ENCODE measurements at places on chromosomes 5 and 9. TPM values are rescaled to one million over a fixed set of nuclear protein-coding genes. Genes with fewer than 3 reads are reported as not detected.

DNA sequence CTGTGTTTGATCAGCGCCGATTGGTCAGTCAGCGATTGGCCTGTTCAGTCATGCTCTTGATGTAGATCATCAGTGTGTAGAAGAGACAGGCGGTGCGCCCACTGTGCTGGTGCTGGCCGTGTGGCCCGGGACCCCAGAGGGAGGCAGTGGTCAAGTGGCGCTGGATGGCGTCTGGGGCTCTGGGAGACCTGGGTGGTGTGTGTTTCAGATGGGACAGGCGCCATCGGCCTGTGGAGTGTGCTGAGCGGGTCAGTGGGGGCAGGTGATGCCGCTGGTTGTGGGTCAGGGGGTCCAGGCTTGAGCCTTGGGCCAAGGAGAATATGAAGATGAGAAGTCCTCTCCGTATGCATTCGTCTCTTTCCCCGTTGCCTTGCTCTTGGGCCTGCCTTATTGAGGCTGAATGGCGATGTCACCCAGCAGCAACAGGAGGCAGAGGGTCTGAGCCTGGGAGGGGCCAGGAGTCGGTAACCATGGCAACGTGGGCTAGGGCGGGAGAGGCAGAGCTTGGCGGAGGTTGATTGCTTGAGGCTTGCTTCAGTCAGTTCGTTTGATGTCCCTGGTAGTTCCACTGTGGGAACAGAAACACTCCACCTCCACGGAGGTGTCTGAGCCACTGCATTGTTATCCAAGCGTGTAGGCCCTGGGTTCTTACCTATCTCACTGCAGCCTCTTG, 117.8 kb upstream of the CACNA1B start:
- no peak for DNase-seq

DNA sequence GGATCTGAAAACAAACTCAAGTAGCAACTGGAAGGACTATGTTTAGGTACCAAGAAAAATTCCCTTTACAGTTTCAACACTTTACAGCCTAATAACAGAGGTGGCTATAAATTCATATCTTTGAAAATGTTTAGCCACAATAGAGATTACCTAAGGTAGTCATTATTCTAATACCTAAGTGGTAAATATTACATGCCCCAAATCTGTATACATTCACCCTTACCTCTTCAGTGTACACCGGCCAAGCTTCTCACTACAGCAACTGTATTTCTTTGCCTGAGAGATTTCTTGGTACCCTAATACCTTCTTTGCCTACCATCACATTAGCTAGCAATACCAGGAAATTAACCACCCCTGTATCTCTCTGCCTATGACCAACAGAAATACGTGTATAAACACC, 154.0 kb downstream of the RFX3 start:
- no peak for DNase-seq

DNA sequence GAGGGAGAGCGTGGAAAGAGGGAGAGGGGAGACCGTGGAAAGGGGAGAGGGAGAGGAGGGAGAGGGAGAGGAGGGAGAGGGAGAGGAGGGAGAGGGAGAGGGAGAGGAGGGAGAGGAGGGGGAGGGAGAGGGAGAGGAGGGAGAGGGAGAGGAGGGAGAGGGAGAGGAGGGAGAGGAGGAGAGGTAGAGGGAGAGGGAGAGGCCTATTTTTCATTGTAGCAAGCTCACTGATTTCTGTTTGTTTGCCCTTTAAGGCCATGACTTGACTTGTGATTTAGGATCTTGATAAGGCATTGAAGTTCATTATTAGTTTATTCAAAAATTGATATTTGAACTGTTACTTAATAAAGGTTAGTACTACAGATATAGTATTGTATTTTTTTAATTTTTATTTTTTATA, 52.4 kb downstream of the DMXL1 start:
- DNase-seq = no peak

DNA sequence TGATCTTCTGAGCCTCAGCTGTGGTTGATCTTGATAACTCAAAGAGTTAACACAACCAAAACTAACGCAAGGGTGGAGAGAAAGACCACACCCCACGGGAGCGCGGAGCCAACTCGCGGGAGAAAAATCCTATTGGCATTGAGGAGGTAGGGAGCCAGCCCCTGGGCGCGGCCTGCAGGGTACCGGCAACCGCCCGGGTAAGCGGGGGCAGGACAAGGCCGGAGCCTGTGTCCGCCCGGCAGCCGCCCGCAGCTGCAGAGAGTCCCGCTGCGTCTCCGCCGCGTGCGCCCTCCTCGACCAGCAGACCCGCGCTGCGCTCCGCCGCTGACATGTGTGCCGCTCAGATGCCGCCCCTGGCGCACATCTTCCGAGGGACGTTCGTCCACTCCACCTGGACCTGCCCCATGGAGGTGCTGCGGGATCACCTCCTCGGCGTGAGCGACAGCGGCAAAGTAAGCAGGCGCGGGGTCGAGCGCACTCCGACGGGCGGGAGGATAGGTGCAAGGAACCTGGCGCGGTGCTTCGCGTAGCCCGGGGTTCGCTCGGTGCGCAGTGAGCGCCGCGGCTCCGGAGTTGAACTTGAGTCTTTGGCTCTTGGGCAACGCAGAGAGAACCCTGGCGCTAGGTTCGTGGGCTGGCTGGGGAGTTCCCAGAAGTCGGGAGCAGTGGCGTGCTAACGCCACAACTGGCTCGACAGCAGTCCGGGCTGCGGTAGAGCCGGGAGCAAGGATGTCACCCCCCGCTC, at the start of gene GDA:
Gene GDA (plus strand): TSS at position 210 of the 745 bp plus-strand sequence. CDS start 120 bp downstream, at position 330.
- peak; percentile 82 for DNase-seq

- no peak for DNase-seq
These were observed 569.8 kb downstream of the CTNND2 start for GRCh38 chr5:11334404-11334803.

- no peak for DNase-seq
These were observed 218.8 kb upstream of the TBCA start for GRCh38 chr5:77994943-77995342.

DNA sequence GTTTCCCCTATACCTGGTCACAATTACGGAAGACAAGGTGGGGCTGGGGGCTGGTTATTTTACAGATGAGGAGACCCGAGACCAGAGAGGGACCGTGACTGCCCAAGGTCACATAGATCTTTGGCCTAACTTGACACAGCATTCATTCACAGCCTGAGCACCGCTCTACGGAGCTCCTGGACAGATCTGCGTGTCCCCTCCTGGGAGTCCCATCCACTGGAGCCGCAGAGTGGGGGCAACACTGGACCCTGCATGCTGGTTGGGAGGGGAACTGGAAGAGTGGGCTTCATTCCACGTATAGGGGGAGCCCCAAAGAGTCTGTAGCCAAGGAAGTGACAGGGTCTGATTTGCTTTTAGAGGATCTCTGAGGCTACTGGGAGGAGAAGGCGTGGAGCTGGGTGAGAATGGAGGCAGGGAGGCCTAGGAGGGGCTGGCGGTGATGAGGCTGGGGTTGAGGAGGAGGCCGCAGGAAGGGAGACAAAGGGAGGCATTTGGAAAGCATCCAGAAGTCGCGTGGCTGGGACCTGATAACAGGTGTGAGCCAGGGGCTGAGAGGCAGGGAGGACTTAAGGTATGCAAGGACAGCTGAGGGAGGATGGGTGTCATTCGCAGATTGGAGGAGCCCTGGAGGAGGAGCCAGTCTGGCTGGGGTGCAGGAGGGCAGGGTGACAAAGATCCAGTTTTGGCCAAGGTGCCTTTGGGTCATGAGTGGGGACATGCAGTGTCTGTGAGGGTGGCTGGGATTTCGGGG, 64.3 kb upstream of the IER5L start:
- DNase-seq = peak; percentile 60

DNA sequence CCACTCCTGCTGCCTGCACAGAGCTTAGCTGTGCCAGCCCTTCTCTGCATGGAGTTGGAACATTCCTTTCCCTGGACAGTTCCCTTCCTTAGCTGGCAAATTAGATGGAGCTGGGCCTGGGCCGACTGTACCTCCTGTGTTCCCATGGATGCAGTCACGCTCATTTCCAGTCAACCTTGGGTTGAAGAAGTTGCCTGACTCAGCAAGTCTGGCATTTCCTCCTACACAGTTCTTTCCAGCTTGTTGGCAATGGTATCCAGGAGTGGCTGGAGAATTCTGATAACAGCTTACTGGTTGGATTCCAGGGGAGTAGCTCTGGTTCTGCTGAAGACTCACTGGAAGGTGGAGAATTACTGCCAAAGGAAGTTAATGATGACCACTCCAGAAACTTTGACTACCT, 9.2 kb upstream of the TAF1L start:
- DNase-seq = no peak

DNA sequence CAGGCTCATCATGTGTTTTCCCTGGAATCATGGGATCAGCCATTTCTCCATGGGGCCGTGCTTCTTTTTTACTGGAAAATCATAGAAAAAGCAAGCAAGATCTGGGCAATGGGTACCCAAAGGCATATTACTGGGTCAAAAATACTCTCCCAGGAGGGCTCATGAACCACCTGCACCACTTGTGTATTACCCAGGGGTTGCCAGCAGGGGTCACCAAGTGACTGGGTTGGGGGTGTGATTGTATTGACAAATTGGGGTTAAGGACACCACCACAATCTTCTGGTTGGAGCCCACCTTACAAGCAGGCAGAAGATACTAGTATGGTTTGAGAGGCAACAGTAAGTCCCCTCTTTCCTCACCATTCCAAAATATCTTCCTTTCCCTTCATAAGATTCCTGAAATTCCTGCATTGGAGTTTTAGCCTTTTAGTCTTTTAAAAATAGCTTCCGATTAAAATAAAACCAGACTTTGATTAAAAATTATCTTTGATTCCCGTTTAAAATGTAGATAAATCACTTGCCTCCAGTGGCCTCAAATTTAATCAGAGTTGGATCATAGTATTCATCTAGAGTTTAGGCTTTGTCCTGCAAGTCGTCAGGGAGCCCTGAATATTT, 603.3 kb downstream of the KIF4B start:
- no peak for DNase-seq

- no peak for DNase-seq
These were observed 34.0 kb upstream of the PPP1R2B start for GRCh38 chr5:156815988-156816599.

DNA sequence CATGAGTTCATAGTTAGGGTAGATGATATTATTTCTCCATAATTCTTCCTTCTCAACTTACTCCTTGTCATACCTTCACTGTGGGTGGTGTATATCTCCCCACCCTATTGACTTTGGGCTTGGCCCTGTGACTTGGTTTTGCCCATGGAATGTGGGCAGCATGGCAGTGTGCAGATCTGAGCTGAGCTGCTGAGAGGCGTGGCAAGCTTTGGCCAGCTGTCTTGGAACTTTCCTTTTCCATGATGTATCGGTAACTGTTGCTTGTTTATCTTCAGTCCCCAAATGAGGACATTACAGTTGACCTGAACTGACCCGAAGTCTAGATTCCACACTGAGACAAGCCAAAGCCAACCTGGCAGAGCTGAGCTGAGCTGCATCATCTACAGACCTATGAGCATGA, 70.4 kb downstream of the RALGPS1 start:
- no peak for DNase-seq

- DNase-seq = no peak
These were observed 111.5 kb upstream of the IL7R start for GRCh38 chr5:35745193-35745592.

- DNase-seq = no peak
These were observed 64.1 kb downstream of the IQGAP2 start for GRCh38 chr5:76467216-76467615.

- DNase-seq = peak; percentile 89
These were observed 133.2 kb downstream of the MTX3 start for GRCh38 chr5:79857714-79858409.

DNA sequence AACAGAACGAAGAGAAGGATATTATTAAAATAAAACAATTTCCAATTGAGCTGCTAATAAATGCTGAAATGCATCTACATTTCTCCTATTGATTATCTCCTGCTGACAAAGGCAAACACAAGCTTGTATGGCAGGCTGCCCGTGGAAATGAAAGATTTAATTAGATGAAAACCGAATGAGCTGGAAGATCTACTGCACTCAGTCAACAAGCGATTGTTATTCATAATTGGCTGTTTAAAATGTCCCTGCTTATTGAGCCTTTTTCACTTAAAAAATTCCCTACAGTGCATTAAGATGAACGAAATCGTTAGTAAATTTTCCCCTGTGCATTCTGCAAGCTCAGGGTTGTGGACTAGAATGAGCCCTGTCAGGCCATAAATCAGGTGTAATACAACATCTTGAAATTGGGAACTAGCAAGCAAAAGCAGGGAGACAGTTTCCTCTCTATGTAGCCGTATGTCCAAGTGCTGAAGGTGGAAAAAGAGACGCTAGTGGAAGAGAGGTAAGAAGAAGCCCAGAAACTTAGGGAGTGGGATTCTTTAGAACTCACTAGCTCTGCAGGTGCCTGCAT, 28.5 kb upstream of the KIF4B start:
- no peak for DNase-seq

GRCh38 chr5:129853588-129853987, 50.7 kb upstream of the CHSY3 start:
- no peak for DNase-seq

DNA sequence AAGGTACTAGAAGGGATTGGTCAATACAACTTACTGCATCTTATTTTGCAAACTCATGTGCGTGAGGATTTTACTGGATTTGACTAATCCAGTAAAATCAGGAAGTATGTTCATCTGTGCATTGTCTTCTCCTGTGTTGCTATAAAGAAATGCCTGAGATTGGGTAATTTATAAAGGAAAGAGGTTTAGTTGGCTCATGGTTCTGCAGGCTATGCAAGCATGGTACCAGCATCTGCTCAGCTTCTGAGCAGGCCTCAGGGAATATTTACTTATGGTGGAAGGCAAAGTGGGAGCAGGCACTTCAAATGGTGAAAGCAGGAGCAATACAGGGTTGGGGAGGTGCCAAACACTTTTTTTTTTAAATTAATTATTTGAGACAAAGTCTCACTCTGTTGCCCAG, 2199.5 kb upstream of the WWC1 start:
- DNase-seq = no peak

DNA sequence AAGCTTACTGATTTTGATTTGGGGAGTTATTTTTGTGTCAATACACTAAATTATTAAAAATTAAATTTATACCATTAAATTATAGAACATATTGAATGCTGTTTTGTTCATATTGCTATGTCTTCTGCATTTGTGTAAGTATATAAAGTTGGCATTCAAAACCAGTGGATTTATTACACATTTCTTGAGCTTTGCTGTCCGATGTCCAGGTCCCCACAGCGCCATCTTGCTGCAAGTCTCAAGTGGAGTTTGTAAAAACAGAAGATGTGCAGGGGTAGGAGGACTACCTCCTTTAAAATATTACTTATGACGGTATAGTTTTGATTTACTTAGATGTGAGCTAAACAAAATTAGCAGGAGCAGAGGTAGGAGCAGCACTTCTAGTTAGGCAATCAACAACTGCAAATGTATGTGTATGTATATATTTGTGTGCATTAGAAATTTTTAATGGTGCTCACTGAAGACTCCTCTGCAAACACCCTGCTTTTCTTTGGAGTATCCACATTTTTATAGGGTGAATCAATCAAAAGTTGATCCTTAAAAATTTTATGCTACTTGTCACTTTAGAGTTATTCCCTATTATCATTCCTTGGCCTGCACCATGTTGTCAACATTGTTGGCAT, 37.4 kb downstream of the CPEB4 start:
- no peak for DNase-seq

GRCh38 chr5:138111181-138111580, 27.3 kb downstream of the WNT8A start:
- DNase-seq = no peak

- no peak for DNase-seq
These were observed 170.6 kb upstream of the HAPLN1 start for GRCh38 chr5:83891261-83891660.

The TRIM14 gene
- total RNA-seq = 11.8 TPM

The TMEM250 gene
- total RNA-seq = 25.0 TPM

The HDHD3 gene
- 7.6 TPM for total RNA-seq

The ACTBL2 gene
- total RNA-seq = not detected

The TRIM23 gene
- total RNA-seq = 13.8 TPM

The C5orf34 gene
- 1.5 TPM for total RNA-seq

The FOXD4L6 gene
- total RNA-seq = not detected

The CCDC183 gene
- 0.29 TPM for total RNA-seq

The NOP16 gene
- total RNA-seq = 17.5 TPM
